Vagina (tissue), 2 donors: ENCODE measurements at places on chromosomes 3 and 15. TPM values are rescaled to one million over a fixed set of nuclear protein-coding genes. Genes with fewer than 3 reads are reported as not detected.

GRCh38 chr3:137770066-137770834 is 6.1 kb downstream of the SOX14 start:
- no peak overlapping the region for H3K27ac ChIP-seq
- no peaks in the 10 kb centered on the region for H3K36me3 ChIP-seq
- DNase-seq = no peak
- H3K27me3 ChIP-seq = no peaks in the 10 kb centered on the region
- H3K4me3 ChIP-seq = peak overlapping the region; percentile 8

Gene TMC3
- total RNA-seq = 2.7 TPM

GRCh38 chr3:157441102-157441624 is 4.5 kb downstream of the PTX3 start:
- H3K4me1 ChIP-seq = peaks cover 16% of the 10 kb centered on the region
- no peak for DNase-seq
- H3K27me3 ChIP-seq = no peaks in the 10 kb centered on the region

Gene FOXB1
- not detected for total RNA-seq

GRCh38 chr3:102189956-102190723 is 244.7 kb upstream of the ZPLD1 start:
- H3K27ac ChIP-seq = no peak overlapping the region
- no peaks in the 10 kb centered on the region for H3K27me3 ChIP-seq
- H3K36me3 ChIP-seq = no peaks in the 10 kb centered on the region
- peaks cover 4% of the 10 kb centered on the region for H3K4me1 ChIP-seq

- DNase-seq = no peak
- H3K27ac ChIP-seq = no peak overlapping the region
- no peaks in the 10 kb centered on the region for H3K36me3 ChIP-seq
- no peak overlapping the region for H3K4me3 ChIP-seq
- H3K4me1 ChIP-seq = peaks cover 26% of the 10 kb centered on the region
- no peaks in the 10 kb centered on the region for H3K27me3 ChIP-seq
Measured at GRCh38 chr15:58038426-58039078, 27.0 kb downstream of the ALDH1A2 start.

GRCh38 chr3:4091786-4092185 is 211.4 kb upstream of the SETMAR start:
- no peaks in the 10 kb centered on the region for H3K36me3 ChIP-seq
- no peak overlapping the region for H3K27ac ChIP-seq
- no peaks in the 10 kb centered on the region for H3K4me1 ChIP-seq
- no peak overlapping the region for H3K4me3 ChIP-seq
- no peak for DNase-seq

GRCh38 chr3:69647511-69648110 is 91.7 kb upstream of the MITF start:
- H3K27me3 ChIP-seq = no peaks in the 10 kb centered on the region
- DNase-seq = no peak
- H3K4me1 ChIP-seq = peaks cover 7% of the 10 kb centered on the region
- no peak overlapping the region for H3K4me3 ChIP-seq
- no peak overlapping the region for H3K27ac ChIP-seq

DNA sequence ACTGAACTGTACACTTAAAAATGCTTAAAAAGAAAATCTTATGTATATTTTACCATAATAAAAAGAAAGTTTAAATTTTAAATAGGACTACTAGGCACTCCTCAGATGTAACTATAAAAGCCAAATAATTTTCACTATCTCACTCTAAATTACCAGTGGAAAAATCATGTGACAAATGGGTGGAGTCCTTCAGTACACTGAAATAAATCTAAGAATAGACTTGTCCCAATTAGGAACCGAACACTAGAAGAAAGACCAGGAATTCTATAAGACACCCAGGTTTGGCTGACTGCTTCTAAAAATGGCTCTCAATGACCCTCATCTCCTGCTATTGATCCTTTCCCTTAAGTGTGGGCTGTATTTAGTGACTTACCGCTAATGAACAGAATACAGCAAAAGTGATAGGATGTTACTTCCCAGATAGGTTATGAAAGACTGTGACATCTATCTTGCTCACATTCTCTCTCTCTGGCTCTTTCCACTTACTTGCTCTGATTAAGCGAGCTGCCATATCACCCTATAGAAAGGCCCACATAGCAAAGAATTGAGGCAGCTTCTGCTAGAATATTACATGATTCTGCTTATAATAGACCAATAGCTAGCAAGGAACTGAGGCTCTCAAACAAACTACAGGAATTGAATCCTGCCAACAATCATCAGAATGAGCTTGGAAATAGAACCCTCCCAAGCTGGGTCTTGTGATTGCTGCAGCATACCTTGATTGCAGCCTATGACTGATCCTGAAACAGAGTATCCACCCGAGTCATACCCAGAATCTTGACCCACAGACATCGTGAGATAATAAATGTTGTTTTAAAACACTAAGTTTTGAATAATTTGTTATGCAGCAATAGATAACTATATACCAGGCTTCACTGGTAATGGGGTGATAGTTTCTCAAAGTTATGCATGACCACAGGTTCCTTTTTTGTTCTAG is 16.9 kb downstream of the TTBK2 start:
- H3K27me3 ChIP-seq = no peaks in the 10 kb centered on the region
- no peaks in the 10 kb centered on the region for H3K36me3 ChIP-seq
- H3K4me3 ChIP-seq = no peak overlapping the region
- H3K4me1 ChIP-seq = peaks cover 12% of the 10 kb centered on the region

Gene TMEM207
- not detected for total RNA-seq

DNA sequence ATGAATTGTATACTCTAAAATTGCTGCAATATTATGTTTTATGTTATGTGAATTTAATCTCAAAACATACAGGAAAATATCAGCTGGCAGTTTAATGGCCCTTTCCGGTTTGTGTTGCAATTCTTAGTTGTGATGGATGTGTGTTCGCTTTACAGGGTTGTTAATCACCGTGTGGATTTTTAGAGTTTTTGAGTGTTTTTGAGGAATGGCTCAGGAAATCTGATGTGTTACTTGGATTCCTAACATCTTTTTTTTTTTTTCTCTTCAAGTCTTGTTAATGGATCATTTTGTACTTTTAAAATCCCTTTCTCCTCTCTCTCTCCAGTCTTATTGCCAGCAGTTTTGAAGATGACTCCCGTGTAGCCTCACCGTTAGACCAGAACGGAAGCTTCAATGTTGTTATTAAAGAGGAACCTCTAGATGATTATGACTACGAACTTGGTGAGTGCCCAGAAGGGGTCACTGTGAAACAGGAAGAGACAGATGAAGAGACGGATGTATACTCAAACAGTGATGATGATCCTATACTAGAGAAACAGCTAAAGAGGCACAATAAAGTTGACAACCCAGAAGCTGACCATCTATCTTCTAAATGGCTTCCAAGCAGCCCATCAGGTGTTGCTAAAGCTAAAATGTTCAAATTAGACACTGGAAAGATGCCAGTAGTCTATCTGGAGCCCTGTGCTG is 35.7 kb downstream of the MGA start:
- peaks cover 18% of the 10 kb centered on the region for H3K36me3 ChIP-seq
- H3K27me3 ChIP-seq = no peaks in the 10 kb centered on the region
- DNase-seq = no peak
- H3K27ac ChIP-seq = no peak overlapping the region
- H3K4me1 ChIP-seq = peaks cover 13% of the 10 kb centered on the region

DNA sequence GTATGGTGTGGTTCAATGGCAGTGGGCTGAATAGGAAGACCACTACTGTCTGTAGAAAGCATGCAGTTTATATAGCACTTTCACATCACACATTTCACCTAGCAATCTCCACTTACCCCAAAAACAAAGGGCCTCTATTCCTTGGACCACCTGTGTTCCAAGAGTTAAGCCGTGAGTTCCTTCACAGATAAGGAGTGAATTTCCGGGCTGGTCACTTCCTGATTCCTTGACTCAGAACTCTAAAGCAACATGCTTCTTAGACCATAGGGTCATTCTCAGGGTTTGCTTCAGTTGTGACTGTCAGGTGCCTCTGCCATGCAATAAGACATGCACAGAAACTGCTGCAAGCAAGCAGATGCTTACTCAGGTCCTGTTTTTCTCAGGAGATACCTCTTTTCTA is 588.5 kb upstream of the TGFBR2 start:
- no peak overlapping the region for H3K27ac ChIP-seq
- no peaks in the 10 kb centered on the region for H3K27me3 ChIP-seq
- H3K4me1 ChIP-seq = no peaks in the 10 kb centered on the region
- no peaks in the 10 kb centered on the region for H3K36me3 ChIP-seq

Gene DUOX1
- 98.7 TPM for total RNA-seq

GRCh38 chr3:184505076-184505878 is 56.3 kb upstream of the EPHB3 start:
- no peaks in the 10 kb centered on the region for H3K36me3 ChIP-seq
- H3K27me3 ChIP-seq = no peaks in the 10 kb centered on the region
- no peak overlapping the region for H3K27ac ChIP-seq
- DNase-seq = no peak
- H3K4me3 ChIP-seq = no peak overlapping the region

DNA sequence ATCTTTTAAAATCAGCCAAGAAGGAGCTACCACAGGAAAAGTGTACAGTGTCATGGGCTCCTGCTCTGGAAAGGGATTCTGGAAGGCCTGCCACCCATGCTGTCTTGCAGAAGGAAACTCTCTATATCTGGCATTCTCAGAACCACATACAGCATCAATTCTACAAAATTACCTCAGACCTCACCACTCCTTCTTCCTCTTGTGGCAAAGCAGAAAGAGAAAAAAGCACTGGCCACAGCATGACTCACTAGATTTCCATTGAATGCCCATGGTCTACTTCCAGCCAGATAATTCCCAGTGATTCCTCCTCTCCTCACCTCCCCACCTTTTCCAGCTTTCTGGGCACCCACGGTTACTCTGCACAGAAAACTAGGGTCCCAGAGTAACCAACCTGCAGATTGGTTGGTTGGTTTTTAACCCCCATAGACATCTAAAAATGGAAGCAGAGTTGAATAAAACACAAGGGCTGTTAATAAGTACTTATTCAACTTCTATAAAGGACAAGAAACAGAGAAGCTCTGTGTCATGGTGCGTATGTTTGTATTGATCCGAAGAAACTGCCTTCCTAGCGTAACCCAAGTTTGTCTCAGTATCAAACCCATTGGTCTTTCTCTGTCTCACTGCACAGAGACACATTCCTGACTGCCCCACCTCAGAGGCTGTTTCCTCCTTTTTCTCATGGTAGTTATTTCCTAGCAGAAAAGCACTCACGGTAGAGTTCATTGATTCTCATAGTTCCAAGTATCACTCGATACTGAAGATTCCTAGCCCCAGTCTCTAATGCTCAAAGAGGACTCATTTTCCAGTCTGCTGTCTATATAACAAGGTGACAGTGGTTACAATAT is 67.7 kb downstream of the LDHAL6B start:
- no peaks in the 10 kb centered on the region for H3K27me3 ChIP-seq
- peaks cover 24% of the 10 kb centered on the region for H3K4me1 ChIP-seq
- no peak overlapping the region for H3K4me3 ChIP-seq
- no peak for DNase-seq
- no peaks in the 10 kb centered on the region for H3K36me3 ChIP-seq

Gene GABRR3
- total RNA-seq = not detected

GRCh38 chr15:38878026-38878425 is 313.4 kb upstream of the RASGRP1 start:
- H3K4me3 ChIP-seq = no peak overlapping the region
- H3K36me3 ChIP-seq = no peaks in the 10 kb centered on the region
- H3K27me3 ChIP-seq = no peaks in the 10 kb centered on the region
- no peaks in the 10 kb centered on the region for H3K4me1 ChIP-seq

GRCh38 chr3:16482770-16483531 is 30.5 kb downstream of the RFTN1 start:
- H3K4me1 ChIP-seq = peaks cover 27% of the 10 kb centered on the region
- no peak for DNase-seq
- no peaks in the 10 kb centered on the region for H3K36me3 ChIP-seq

Gene MUC4
- total RNA-seq = 36.1 TPM

GRCh38 chr15:76565366-76565765 is 228.8 kb downstream of the ISL2 start:
- no peaks in the 10 kb centered on the region for H3K27me3 ChIP-seq
- H3K27ac ChIP-seq = no peak overlapping the region
- no peaks in the 10 kb centered on the region for H3K36me3 ChIP-seq
